SK-N-SH (cell line): ENCODE measurements at places on chromosomes 5 and 9.

DNA sequence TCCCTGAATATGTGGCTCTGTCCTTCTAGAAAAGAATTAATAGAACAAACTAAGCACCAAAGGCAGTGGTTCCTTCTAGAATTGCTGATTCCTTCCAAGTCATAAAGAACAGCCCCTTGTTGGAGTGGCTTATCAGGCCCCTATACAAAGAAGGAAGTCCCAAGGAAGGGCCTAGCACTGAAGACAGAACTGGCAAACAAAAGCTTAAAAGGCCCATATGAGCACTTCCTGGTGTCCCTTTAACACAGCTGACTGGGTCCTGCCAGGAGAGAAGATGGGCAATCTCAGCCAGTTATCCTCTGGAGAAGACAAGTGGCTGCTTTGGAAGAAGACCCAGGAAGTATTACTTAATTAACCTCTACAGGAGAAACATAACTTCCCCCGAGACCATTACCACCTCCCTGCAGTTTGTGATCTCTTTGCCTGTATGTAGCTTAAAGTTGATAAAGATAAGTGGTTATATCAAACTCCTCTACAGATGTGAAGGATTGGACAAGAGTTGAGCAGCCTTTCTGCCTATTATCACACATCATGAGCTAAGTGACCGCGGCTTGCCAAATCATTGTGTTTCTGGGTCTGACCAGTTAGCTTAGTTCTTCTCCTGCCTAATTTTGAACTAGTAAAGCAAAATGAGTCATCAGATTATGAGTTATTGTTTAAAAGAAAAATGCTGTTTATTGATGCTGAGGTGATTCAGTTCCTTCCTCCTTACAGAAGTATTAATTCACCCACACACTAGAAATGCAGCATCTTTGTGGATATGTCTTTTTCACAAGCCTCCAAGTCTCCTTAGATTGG, 13.3 kb upstream of the STING1 start:
- no peak for DNase-seq

GRCh38 chr9:132384376-132384775, 22.3 kb downstream of the TTF1 start:
- no peak for DNase-seq

- peak; percentile 87 for DNase-seq
These were observed 35.5 kb downstream of the VAV2 start for GRCh38 chr9:133956520-133957076.

GRCh38 chr5:179421144-179421901, 76.1 kb upstream of the ADAMTS2 start:
- DNase-seq, result peak; percentile 15

DNA sequence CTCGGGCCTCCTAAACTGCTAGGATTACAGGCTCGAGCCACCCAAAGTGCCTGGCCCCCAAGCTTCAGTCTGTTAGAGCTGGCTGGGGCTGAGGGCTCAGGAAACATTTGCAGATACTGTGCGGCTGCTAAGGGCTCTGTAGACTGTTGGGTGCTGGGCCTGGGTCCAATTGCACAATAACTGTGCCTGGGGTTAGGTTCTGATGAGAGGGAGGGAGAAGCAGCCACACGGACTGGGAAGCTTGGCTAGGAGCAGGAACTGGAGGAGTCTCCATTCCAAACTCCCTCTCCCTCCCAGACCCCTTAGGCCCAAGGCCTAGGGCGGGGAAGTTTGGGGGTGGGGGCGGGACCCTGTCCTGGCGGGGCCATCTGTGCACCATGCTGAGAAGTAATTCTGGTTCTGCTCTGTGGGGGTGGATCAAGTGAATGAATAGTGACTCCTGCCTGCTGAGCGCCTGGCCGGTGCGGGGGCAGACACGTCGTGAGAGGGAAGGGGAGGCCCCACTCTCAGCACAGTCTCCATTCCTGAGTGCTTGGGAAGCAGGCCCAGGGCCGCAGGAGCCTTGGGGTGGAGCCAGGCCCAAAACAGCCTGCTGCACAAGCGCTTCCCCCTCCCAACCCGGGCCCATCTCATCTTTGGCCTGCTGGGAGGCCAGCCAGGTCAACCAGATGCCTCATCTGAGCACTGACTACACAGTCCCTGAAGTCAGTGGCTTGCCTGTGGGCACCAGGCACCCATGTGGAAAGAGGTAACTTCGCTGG, 1.5 kb downstream of the ASS1 start:
- peak; percentile 81 for DNase-seq

DNA sequence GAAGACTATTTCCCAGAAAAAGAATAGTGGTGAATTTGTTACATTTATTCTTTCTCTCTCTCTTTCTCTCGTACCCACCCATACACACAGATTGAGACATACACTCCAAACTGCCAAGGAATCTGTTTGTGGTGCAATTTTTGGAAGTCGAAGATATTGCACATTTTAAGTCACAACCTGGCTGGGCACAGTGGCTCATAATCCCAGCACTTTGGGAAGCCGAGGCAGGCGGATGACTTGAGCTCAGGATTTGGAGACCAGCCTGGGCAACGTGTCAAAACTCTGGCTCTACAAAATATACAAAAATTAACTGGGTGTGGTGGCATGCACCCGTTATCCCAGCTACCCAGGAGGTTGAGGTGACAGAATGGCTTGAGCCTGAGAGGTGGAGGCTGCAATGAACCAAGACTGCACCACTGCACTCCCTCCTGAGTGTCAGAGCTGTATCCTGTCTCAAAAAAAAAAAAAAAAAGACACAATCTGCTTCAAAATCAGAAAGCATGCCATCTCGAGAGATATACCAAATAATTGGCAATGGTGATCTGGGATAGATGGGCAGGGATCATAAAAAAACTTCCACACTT, 19.2 kb upstream of the PLIN2 start:
- no peak for DNase-seq

DNA sequence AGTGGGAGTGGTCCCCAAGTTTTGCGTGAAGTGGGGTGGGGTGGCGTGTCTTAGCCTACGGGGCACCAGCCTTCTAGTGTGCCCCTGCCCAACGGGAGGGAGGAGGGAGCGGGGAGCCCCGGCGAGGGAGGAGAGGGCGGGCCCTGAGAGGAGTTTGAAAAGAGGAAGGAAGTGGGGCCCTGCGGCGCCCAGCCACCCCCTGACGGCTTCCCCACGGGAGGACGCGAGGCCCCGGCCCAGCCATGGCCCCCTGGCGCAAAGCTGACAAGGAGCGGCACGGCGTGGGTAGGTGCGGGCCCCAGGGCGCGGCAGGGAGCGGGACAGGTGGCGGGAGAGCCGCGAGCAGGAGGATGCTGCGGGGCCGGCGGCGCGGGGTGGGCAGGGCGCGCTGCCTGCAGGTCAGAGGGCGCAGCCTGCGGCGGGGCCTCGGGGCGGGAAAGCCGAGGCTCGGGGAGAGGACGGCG, at the start of gene DOCK2:
DOCK2 (plus strand) TSS at position 191 of the 464 bp plus-strand sequence; CDS start at position 243, 52 bp downstream.
- DNase-seq, result no peak

- no peak for DNase-seq
These were observed 1359.8 kb upstream of the CDH9 start for GRCh38 chr5:28398185-28398584.

DNA sequence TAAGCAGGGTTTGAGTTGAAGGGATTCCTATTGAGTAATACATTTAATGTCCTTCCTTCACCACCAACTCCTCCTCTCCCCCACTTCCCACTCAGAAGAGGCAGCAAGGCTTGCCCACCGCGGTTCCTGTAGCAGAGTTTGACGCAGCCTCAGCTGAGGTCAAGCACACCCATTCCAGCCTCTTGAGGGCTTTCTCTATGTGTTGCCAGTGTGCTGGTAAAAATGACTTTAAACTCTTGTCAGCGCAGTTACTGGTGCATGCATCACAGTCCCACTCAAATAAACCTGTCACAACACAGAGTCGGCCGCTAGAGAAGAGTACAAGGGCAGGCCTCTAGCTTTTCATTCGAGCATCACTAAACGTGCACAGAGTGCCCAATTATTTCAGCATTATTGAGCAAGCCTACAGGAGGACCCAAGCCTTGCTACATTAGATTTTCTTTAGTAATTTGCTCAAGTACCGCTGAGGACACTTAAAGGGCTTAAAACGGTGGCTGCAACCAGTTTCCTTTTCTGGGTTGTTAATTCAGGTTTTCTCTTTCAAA, 79.6 kb downstream of the TLE4 start:
- DNase-seq, result no peak

- no peak for DNase-seq
These were observed 337.1 kb downstream of the KIAA0825 start for GRCh38 chr5:94281236-94281801.

DNA sequence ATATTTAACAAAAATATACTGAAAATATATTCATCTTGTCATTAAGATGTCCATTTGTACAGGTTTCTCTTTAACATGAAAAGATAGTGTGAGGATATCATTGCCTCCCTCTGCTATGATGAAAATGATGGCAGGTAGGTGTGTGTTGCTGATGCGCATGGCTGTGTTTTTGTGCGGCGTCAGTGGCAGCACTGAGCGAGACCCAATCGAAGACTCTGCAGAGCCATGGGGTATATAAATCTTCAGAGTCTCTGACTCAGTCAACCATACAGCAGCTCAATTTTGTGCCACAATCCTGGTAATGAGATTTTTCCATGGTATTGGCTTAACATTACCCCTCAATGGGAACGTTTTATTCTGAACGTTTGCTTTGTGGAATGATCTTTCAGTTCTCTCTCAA, 153.5 kb upstream of the IQGAP2 start:
- no peak for DNase-seq

DNA sequence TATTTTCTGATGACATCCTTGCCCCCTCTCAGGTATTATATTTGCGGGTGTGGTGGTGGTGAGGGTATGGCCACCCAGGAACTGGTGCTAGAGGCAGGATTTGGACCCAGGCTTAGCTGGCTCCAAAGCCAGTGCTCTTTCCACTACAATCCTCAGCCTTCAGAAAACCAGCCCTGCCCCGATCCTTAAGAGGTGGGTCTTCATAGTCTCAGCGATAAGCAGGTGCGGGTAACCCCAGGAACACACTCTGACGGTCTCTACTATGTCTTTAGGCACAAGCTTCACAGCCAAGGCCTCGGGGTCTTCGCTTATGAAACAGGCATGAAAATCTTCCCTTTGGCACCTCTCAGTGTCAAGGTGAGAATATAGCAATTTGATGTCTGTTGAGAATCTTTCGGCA, 169.3 kb downstream of the FGF18 start:
- no peak for DNase-seq

DNA sequence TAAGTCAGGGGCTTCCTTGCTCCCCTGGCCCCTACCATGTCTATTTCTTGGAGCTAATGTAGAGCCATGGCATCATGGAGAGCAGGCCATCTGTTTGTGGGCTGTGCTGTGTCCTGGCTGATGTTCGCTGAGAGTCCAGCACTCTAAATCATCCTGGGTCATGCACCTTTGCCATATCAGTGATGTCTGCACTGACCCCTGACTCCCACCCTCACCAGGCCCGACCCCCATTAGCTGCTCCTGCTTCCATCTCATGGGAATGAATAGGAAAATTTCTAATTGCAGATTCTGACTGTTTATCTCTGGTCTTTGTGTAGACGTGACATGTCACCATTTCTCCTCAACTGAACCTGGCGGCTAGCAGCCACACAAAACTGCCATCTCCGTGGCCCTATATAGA, 236.9 kb downstream of the NSG2 start:
- DNase-seq, result no peak

DNA sequence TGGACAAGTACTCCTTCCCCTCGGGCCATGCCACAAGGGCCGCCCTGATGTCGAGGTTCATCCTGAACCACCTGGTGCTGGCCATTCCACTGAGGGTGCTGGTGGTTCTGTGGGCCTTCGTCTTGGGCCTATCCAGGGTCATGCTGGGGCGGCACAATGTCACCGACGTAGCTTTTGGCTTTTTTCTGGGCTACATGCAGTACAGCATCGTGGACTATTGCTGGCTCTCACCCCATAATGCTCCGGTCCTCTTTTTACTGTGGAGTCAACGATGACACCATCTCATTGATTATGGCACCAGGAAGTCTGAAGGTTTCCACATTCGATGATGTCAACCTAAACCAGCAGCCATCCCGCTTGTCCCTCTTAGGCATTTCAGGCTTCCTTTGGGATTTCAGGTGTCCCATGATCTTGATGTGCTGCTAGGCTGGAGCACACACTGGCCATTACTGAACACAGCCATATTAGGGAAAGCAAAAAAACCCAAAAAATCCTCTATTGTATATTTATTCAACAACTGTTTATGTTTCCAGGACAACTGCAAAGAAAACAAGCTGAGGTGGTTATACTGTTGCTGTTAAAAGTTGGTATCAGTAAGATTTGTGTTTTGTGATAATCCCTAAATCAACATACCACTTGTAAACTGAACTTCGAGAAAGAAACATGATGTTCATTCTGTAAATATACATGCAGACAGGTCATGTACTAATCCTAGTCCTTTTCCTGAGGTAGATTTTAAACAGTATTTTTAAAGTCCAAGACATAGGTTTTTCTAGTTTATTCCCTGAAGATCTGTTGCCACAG, 1.1 kb downstream of the PLPP6 start:
- peak; percentile 21 for DNase-seq

DNA sequence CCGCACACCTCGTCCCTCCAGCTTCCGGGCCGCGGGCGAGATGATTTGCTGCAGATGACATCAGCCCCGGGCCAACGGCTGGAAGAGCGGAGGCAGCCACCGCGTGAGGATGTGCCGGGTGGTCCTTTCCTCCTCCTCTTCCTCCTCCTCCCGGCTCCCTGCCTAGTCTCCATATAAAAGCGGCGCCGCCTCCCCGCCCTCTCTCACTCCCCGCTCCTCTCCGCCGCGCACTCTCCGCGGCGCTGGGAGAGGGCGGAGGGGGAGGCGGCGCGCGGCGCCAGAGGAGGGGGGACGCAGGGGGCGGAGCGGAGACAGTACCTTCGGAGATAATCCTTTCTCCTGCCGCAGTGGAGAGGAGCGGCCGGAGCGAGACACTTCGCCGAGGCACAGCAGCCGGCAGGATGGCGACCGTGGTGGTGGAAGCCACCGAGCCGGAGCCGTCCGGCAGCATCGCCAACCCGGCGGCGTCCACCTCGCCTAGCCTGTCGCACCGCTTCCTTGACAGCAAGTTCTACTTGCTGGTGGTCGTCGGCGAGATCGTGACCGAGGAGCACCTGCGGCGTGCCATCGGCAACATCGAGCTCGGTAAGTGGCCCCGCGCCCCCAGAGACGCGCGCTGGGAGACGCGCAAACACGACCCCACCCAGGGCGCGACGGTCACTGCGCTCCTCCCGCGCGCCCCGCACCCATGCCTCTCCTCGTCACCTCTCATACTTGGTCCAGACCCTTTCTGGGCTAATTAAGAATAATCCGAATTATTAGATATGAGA, at the start of gene MAP1B:
MAP1B (plus strand) TSS at position 345 of the 770 bp plus-strand sequence; CDS start at position 402, 57 bp downstream.
- DNase-seq, result peak; percentile 90

DNA sequence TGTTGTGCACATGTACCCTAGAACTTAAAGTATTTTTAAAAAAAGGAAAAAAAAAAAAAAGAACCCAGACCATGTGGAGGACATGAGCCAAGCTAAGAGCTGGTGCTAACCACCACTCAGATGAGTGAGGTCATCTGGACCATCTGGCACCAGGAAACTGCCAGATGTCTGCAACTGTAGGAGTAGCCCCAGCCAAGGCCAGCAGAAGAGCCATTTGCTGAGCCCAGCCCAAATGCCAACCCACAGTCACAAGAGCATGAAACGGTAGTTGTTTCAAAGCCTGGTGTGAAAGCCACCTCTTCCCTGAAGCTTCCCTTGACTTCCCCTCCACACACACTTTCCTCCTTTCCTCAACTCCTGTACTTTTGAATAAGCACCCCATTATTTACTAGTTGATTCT, 69.2 kb upstream of the FCN1 start:
- DNase-seq, result no peak

- no peak for DNase-seq
These were observed 62.4 kb downstream of the TNPO1 start for GRCh38 chr5:72878854-72879253.

GRCh38 chr9:122356627-122357026, 14.2 kb upstream of the PTGS1 start:
- no peak for DNase-seq

GRCh38 chr9:108336575-108336974, 519.2 kb downstream of the ACTL7B start:
- no peak for DNase-seq

- no peak for DNase-seq
These were observed 331.0 kb upstream of the EDIL3 start for GRCh38 chr5:84715686-84716085.
